ENCODE measurements at places on chromosomes 12 and 14. TPM values are rescaled to one million over a fixed set of nuclear protein-coding genes. Genes with fewer than 3 reads are reported as not detected.

ZBTB1 gene
- total RNA-seq: 60.4 TPM

GRCh38 chr12:128613837-128614590, 209.7 kb downstream of the SLC15A4 start:
- no peak for DNase-seq

SOAT2 gene
- total RNA-seq: not detected

EML1 gene
- 38.0 TPM for total RNA-seq

- DNase-seq: peak; percentile 67
Observed at GRCh38 chr14:101250948-101251811, 310.1 kb upstream of the DIO3 start.

- DNase-seq: peak; percentile 90
Observed at GRCh38 chr12:51721282-51721940, 127.1 kb downstream of the FIGNL2 start.

- no peak for DNase-seq
Observed at GRCh38 chr12:96368233-96368632, 32.0 kb downstream of the CDK17 start.

GPR84 gene
- not detected for total RNA-seq

- no peak for DNase-seq
Observed at GRCh38 chr12:130204541-130204953, 42.3 kb downstream of the FZD10 start.

- peak; percentile 61 for DNase-seq
Observed at GRCh38 chr12:131035245-131035681, 81.6 kb downstream of the ADGRD1 start.

MDGA2 gene
- not detected for total RNA-seq

CCND2 gene
- 2.5 TPM for total RNA-seq

GRCh38 chr14:59254146-59254910, 65.9 kb downstream of the DAAM1 start:
- peak; percentile 90 for DNase-seq

NUAK1 gene
- 21.7 TPM for total RNA-seq

DNA sequence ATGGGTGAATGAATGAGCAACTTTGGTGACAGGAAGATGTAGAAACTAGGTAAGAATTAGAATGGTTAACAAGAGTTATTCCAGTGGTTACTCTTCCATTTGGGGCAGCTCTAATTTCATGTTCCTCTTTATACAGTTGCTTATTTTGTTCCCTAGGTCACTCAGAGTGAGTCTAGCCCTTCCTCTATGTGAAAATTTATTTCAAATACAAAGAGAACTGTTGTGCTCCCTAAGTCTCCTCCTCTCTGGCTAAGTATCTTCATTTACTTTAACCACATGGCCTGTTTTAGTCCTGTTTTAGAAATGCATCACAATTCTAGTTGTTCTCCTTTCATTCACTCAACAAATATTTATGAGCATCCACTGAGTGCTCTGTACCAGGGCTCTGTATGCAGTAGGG, 51.1 kb upstream of the HIF1A start:
- no peak for DNase-seq

DNA sequence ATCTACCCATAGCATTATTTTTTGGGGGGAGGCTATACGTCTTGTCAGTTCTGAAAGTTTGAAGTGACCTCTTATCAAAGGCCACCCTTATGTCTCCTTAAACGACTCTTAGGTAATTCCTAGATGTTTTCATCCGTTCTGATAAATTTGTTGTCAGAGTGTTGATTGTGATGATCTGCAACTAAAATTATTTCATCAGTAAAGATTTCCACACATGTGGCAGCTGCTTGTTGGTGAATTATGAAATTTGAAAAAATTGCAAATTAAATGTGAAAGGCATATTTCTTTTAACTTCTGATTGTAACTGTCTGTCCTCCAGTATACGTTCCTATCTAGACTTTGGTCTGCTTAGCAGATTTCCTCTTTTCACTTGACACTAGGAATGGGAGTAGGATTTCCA, 1.4 kb downstream of the ADIPOR2 start:
- peak; percentile 18 for DNase-seq

GRCh38 chr14:23044840-23045239, 2.8 kb downstream of the PSMB11 start:
- no peak for DNase-seq

GRCh38 chr14:44803239-44803905, 158.4 kb downstream of the KLHL28 start:
- peak; percentile 81 for DNase-seq

- DNase-seq: no peak
Observed at GRCh38 chr12:64618953-64619590, 8.8 kb downstream of the RASSF3 start.

SERPINA10 gene
- total RNA-seq: not detected

GRCh38 chr14:31096255-31096654, 70.1 kb upstream of the STRN3 start:
- DNase-seq: no peak

OTX2 gene
- not detected for total RNA-seq

DNA sequence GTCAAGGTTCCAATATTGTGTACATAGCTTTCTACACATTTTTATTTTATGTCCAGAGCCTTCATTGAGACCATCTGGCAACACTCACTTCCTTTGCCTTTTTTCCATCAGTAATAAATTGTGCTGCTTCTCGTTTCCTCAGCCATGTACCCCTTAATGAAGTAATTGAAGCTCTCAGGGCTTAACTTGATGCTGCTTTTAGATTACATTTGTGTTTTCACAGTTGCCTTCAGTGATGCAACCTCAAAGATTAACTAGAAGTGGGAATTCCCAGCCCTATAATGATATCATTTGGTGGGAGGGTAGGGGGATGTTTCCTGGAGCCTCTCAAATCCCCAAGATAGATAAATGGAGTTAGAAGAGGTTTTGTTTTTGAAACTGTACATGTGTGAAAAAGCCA, 80.2 kb upstream of the KRR1 start:
- DNase-seq: no peak

RAD9B gene
- 0.59 TPM for total RNA-seq

- DNase-seq: peak; percentile 46
Observed at GRCh38 chr12:65640489-65640901, 183.8 kb upstream of the HMGA2 start.

TAMALIN gene
- 4.7 TPM for total RNA-seq

PLEKHG7 gene
- not detected for total RNA-seq

PROX2 gene
- total RNA-seq: not detected

DNA sequence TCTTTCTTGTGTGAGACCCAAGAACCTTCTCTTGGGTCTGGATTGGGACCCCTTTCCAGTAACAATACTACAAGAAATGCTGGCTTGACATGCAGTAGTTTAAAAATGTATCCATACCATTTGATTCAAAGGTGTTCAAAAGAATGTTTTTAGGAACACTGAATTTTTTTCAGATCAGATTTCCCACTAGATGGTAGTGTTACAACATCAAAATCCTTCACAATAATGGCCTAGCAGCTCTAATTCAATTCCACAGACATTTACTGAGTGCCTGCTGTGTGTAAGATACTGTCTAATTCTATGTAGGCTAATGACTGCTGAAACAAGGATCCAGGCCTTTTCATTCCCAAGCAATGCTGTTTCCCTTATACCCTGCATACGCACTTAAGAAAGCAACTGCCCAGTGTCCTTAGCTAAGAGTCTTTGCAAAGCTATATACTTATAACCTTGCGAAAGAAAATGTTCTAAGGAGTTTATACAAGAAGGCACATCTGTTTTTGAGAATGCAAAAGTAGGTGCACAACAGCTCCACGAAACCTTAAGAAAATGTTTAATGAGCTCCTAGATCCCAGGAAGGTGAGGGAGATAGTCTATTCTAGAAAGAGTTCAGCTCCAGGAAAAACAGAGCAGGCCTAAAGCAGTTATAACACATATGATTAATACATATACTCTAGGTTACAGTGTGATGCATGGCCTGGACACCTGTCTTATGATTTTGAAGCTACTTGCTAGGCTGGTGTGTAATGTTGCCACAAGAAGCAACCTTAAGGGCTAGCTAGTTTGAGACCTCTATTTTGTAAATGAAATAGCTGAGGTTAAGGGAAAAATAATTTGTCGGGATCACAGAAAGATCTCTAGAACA, 50.9 kb upstream of the PKP2 start:
- no peak for DNase-seq

GRCh38 chr12:15165012-15165659, 56.1 kb downstream of the RERG start:
- no peak for DNase-seq

DNA sequence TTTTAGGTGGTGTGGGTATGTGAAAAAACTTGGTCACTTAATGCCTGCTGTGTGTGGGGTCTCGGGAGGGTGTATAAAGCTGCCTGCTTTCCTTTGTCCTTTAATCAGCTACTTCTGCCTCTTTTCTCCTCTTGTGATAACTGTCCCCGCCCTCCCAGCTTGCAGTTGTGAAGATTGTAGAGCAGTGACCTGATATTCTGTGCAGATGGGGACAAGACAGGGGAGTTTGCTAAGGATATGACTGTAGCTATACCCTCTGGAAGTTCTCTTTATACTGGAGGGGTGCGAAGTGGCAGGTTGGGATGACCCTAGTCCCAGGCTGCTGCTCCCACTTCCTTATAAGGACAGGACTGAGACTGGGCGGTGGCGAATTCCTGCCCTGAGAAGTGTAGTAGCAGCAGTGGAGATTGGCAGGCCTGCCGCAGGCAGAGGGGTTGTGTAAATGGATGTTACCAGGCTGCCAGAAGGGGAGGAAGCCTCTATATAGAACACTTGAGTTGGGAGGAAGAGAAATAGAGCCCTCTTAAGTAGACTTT, 835 bp downstream of the MYL6 start:
- DNase-seq: peak; percentile 93

DNA sequence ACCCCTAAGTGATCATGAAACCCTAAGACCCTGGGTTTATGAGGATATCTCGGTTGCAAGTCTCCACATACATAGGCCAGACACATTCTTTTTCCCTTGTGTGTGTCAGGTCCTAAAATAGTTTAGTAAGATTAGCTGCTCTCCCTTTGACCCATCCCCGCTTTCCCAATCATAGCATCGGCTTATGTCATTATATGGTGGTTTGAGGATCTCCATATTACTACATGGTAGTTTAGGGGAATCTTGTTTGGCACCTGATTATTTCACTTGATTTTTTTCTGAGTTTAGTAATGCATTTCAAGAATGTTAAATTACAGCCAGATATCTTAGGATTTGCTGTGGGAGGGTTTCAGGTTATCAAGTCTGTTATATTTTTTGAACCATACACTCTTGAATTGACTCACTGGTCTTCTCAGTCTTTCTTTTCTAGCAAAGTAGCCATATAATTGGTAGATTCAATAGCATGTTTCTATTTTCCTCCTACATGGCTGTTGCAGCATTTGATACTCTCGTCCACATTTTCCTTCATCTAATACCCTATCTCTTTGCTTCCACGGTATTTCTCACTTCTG, 68.3 kb upstream of the TRHDE start:
- no peak for DNase-seq

GRCh38 chr12:52581481-52581880, 7.8 kb upstream of the KRT74 start:
- no peak for DNase-seq

DNA sequence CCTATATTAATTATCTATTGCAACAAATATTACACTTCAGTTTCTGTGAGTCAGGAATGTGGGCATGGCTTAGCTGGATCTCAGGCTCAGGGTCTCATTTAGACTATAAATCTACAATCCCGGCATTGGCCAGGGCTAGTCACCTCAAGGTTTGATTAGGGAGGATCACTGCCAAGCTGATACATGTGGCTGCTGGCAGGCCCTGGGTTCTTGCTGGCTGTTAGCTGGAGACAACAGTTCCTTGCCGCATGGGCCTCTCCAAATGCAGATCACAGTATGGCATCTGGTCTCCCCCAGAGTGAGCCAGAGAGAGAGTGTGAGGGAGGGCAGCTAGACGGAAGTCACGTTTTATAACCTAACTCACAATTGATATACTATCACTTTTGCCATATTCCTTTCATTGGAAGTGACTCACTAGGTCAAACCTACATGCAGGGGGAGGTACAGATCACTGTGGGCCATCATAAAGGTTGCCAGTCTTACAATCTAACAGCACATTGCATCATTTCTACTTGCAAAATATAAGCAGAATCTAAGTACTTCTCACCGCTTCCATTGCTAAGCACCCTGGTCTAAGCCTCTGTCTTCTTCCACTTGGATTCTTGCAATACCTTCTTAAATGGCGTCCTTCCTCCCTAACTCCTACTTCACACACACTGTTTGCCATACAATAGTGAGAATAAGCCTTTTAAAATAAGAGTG, 174.0 kb upstream of the ARHGAP5 start:
- DNase-seq: no peak

GRCh38 chr14:61503167-61503801, 181.9 kb downstream of the PRKCH start:
- DNase-seq: no peak

DNA sequence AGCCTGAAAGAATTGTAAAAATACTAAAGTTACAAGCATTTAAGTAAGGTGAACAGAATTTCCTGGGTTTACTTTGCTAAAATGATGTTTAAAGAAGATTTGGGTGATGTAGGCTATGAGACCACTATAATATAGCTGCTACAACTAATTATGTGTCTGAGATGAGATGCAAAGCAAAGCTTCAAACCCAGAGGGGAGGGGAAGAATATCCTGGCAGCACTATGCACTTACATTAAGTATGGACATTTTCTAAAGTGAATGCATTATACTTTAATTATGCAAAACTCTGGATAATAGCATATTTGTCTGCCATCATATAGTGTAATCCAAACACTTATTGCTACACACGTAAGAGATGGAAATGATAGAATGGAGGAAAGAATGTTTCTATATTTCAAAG, 1003.7 kb downstream of the GALC start:
- DNase-seq: no peak

Data from osteoblast (primary cell).